ENCODE measurements at places on chromosomes 1 and 21.

DNA sequence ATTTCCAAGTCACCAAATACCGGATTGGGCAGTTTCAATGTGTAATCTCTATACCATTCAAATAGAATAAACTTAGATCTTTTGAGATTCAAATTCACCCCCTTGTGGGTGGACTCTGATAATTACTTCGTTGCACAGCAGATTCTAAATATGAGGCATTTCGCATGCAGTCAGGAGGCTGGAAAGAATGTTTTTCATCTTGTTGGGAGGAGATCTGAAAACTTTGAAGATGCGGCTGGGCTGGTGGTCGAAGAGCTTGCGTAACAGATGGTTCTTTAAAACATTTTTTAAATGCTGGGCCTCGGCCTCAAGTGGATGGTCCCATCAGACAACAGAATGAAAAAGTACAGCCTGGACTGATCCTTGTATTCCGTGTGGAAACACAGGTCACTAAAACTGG, 10.4 kb downstream of the NR5A2 start:
- DNase-seq: no peak

DNA sequence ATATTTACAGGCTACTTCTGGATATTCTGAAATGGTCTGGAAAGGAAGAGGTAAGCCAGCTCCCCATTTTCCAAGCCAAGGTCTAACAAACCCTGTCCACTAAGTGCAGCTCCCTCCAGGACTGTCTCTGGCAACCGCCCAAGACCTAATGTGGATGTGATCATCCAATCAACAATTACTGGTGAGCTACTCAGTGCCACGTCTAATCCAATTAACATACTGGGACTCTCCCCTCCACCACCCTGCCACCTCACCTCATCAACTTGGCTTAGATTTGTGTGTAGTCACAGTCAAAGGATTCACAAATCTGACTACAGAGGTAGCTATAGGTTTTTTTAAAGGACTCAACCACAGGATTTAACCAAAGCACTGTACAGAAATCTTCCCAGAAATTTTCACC, 25.4 kb upstream of the S100A7 start:
- no peak for DNase-seq

- DNase-seq: no peak
Observed at GRCh38 chr1:203638950-203639349, 12.3 kb downstream of the ATP2B4 start.

- DNase-seq: no peak
Observed at GRCh38 chr1:31712068-31712467, 8.3 kb upstream of the COL16A1 start.

GRCh38 chr1:76585980-76586674, 281.2 kb upstream of the ST6GALNAC5 start:
- DNase-seq: no peak

DNA sequence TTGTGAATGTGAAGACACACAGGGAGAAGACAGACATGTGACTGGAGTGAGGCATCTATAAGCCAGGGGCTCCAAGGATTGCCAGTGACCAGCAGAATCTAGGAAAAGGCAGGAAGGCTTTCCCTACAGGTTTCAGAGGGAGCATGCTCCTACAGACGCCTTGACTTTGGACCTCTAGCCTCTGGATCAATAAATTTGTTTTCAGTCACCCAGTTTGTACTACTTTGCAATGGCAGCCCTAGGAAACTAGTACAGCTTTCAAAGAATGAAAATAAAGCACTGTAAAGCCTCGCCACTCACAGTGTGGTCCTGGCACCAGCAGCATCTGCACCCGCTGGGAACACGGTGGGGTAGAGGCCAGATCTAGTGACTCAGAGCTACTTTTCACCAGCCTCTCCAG, 510.0 kb downstream of the LTN1 start:
- DNase-seq: no peak

- DNase-seq: no peak
Observed at GRCh38 chr1:216866714-216867113, 143.5 kb upstream of the ESRRG start.

- no peak for DNase-seq
Observed at GRCh38 chr1:157852476-157852875, 10.9 kb upstream of the CD5L start.

GRCh38 chr1:100875228-100875627, 19.4 kb downstream of the EXTL2 start:
- DNase-seq: no peak

DNA sequence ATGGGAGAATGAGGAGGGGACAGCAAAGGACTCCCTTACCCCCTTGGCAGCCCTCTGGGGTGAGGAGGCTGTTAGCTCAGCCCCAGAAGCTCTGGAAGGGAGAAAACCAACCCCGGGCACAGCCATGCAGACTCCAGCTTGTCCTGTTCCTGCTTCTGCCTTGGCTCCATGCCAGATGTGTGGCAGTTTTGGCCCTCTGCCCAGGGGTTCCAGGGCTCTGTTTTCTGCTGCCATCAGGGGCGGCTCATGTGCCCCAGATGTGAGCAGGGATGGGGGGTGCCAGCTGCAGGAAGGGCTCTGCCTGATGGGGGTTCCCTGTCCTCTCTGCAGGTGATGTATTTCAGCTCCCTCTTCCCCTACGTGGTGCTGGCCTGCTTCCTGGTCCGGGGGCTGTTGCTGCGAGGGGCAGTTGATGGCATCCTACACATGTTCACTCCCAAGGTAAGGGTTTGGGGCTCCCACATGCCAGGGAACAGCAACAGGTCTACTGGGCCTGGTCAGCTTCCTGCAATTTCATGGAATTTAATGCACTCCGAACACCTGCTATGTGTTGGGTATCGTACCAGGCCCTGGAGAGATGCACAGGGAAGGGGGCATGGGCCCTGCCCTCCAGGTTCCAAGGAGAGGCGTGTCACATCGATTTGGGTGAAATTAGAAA, 26.1 kb downstream of the SLC6A17 start:
- no peak for DNase-seq

DNA sequence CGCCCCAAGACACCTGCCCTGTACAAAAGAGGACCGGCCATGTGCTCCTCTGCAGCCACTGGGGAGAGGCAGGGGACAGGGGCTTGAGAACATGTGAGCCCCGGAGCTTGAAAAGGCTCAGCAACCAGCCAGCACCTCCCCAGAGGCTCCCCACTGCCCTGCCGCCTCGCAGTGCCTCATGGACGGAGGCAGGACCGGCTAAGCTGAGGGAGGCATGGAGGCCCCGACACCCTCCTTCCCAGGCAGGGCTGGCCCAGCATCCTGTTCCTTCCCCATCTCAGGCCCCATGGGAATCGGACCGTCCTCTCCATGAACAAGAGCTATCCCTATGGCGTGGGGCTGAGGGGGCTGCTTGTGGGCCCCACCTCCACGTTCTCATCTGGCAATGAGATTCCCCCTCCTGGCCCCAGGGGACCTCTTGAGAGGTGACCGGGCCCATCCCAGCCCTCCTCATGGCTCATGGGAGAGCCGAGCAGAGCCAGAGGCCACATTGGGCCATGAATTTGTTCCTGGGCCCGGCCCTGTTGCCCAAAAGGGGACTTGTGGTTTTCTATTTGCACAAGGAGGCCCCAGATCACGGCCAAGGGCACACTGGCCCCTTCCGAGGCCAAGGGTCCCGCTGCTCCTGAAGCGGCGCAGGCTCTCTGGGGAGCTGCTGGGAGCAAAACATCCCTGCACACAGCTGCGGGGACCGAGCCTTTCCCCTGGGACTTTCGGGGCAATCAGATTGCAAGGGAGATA, 65.2 kb upstream of the ARHGEF16 start:
- no peak for DNase-seq
